NCI-H226 (cell line): ENCODE measurements at places on chromosomes 12 and 14.

DNA sequence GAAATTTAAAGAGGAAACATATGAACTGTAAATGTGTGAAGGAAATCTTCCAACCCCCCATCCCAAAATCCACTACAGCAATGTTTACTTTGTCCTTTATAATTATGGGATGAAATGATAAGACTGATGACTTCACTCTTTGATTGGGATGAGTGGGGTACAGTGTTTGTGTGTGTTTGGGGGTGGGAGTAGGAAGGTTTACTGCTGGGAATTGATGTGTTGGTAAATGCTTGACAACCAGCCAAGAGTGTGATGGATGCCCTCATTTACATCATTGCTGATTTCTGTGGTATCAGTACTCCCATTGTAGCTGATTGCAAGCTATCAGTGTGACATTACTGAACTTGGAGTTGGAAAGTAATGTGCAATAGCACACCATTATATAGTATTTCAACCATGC lies 90.9 kb downstream of the KCNMB4 start:
- DNase-seq: peak; percentile 61

DNA sequence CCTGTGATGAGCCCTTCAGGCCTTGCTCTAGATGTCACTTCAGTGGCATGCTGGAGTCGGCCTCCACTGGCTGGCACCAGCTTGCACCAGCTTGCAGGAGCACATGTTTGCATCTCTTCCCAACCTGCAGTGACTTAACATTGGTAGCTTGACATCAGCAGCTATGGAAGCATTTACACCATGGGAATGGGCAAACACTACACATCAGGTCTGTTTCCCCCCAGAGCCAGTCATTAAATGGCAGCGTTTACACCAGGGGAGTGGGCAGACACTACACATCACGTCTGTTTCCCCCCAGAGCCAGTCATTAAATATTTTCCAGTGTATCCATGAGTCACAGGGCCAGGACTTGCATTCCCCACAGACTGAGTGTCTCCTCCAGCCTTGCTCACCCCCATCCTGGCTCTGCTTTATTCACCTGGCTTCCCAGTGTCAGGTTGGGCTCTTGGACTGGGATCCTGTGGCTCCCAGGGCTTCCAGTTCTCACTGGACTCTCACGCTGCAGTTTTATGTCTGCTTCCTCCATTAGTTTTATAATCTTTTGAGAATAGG lies 51.6 kb upstream of the VRK1 start:
- DNase-seq: no peak

- peak; percentile 24 for DNase-seq
These were observed 144.2 kb downstream of the PAWR start for GRCh38 chr12:79546466-79547043.

- DNase-seq: no peak
These were observed 2.8 kb downstream of the LRRC74A start for GRCh38 chr14:76829013-76829365.

GRCh38 chr14:52755607-52756316 lies 25.8 kb downstream of the STYX start:
- DNase-seq: no peak

DNA sequence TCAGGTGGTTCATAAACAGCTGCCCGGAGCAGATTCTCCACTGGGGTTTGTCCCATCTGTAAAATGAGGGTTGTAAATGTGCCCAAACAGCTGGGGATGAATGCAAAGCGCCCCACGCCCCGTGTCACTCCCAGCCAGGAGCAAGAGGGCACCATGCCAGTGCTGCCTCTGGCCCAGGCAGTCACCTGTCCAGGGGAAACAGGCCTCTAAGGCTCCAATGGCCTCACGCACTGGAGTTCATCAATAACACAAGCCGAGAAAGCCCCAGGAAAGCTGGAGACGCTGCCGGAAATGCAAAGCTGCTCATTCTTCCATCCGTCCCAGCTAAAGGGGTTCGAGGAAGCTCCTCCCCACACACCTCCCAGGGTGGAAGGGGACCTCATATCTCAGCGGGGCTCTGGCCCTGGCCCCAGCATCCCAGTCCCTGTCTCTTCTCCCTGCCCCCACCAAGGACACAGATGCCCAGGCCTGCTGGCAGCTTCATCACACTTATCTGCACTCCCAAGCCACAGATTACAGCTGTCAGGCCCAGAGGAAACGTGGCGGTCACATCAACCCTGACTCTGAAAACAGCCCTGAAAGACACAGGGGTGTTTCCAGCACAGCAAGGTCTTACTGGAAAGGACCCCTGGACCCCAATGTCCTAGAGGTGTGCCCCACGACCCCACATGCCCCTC lies 21.5 kb downstream of the SCARB1 start:
- DNase-seq: no peak

- no peak for DNase-seq
These were observed 9.5 kb downstream of the TMEM132C start for GRCh38 chr12:128276471-128276870.

DNA sequence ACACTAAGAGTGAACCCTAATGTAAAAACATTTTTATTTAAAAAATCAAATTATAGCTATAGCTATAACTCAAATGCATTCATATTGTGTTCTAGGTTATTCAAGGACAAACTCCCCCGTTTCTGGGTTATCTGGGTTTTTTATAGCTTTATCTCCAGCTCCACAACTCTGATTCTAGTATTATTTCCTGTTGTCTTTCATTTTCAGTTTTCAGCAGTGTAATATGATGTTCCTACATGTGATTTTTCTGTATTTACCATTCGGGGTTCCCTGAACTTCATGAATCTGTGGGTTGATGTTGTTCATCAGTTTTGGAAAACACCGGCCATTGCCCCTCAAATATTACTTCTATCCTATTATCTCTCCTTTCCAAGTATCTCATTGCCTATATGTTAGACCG lies 221.9 kb upstream of the FOXN3 start:
- no peak for DNase-seq

GRCh38 chr12:89779090-89779489 lies 70.5 kb upstream of the ATP2B1 start:
- no peak for DNase-seq

DNA sequence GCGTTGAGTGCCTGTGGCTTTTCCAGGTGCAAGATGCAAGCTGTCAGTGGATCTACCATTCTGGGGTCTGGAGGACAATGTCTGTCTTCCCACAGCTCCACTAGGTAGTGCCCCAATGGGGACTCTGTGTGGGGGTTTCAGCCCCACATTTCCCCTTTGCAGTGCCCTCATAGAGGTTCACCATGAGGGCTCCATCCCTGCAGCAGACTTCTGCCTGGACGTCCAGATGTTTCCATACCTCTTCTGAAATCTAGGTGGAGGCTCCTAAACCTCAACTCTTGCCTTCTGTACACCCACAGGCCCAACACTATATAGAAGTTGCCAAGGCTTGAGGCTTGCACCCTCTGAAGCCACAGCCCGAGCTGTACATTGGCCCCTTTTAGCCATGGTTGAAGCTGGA lies 52.9 kb downstream of the PRKCH start:
- no peak for DNase-seq

GRCh38 chr14:64561631-64562030 lies 11.9 kb downstream of the PPP1R36 start:
- no peak for DNase-seq

DNA sequence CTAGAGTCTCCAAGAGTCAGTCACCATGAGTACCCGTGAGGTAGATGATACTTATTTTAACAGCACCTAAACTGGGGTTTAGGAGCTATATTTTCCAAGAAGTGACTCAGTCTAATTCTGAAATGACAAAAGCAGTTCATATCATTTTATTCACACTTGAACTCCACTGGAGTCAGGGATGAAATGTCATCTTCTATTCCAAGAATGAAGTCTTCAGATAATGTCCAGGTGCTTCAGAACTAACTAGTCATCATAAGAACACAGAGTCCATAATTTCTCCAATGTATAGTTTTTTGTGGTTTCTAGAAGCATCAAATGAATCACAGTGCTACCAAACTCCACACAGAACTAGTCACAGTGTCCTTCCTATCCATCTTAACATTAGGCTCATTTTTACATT lies 13.3 kb downstream of the DNM1L start:
- no peak for DNase-seq

DNA sequence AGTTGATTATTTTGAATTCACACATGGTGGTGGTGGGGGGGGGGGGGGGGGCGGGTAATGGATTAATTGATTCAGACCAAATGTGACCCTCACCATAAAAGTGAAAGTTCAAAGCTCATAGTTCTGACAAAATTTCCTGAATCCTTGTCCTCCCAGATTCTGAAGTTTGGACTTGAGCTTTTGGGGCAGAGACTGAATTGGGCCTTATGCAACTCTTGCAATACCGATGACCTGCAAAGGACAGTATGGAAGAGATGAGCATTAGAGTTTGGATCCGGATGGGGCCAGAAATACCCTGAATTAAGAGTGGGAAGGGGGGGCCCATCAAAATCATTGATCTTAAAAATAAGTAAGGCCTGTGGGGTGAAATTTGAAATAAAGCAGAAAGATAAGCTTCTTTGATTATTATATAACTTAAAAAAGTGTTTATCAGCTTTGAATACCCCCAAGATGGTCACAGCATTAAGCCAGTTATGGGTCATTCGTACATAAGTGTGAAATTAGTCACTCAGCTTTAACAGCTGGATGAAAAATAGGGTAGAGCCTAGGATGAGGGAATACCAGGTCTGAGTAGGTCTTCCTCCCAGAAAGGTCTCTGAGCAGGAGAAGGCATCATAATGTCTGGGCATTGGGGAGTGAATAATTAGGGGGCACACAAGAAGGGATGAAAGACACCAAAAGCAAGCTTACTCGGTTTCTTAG lies 2.1 kb upstream of the PYGL start:
- no peak for DNase-seq

DNA sequence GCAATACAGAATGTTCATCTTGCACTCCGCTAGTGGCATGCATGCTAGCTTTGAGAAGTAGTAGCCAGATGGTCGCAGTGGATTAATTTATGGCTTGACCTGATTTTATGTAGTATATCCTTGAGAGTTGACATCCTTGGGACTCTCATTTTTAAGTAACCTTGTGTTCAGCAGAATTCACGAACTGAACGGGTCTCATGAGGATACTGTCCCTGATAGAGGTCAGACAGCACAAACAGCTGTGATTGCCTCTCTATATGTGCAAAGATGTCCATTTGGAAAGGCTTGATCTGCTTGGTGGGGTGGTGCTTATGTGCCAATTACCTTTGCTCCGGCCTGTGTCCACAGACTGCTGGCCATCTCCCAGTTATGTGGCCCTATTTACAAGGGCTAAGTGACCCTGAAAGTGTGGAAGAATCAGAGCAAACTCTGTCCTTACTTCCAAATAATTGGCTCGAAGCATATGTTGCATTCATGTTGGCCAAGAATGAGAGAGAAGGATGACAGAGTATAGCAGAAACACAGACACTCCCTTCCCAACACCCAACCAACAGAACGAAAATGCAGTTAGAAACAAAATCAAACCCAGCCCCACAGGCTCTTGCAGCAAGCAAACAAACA lies 167.1 kb downstream of the CRADD start:
- no peak for DNase-seq

DNA sequence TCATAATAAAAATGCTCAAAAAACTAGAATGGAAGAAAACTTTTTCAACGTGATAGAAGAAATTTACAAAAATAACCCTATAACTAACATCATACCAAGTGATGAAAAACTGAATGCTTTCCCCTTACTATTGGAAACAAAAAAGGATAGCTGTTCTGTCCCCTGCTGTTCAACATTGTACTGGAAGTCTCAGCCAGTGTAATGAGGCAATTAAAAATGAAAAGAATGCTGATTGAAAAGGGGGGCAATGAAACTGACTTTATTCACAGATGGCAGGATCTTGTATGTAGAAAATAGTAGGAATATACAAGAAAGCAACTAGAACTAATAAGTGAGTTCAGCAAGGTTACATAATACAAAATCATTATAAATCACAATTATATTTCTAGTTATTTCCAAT lies 337.9 kb upstream of the KITLG start:
- no peak for DNase-seq

- no peak for DNase-seq
These were observed 170.8 kb upstream of the RASSF8 start for GRCh38 chr12:25787701-25788100.

GRCh38 chr14:34536951-34537676 lies 2.4 kb downstream of the EAPP start:
- DNase-seq: peak; percentile 75

DNA sequence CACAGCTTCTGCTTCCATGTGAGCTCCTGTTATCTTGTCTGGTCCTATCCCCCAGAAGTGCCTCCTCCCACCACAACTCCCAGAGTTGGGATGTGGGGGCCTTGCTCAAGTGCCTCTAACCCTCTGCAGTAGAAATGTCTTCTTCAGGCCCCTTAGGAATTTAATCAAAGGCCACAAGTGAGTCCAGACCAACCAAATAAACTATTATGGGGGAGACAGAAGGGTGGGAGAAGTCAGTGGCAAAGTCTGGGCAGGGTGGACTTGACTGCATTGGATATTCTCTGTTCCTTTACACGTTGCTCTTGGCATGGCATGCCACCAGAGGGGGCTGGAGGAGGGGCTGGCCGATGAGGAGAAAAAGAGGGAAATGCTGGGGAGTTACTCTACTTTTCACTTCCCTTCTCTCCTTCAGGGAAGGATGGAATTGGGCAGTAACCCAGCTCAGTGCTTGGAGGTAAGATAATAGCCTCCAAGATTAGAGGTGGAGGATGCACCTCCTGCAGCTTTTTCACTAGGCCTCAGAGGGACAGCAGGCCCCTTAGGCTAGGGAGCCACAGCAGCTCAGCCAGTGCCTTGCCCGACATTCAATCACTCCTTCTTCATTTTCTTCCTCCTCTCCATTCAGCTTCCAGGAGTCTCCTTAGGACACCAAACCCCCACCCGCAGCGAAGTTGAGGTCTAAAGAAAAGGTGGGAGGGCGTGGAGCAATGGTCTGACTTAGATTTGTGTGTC lies 1.2 kb upstream of the AP1G2 start:
- DNase-seq: no peak

- peak; percentile 7 for DNase-seq
These were observed 96.3 kb downstream of the GALC start for GRCh38 chr14:87896393-87897380.

GRCh38 chr14:58887931-58888330 lies 250.2 kb downstream of the DACT1 start:
- peak; percentile 76 for DNase-seq

GRCh38 chr12:219891-220352 lies 6.0 kb upstream of the SLC6A12 start:
- DNase-seq: peak; percentile 70

- DNase-seq: no peak
These were observed 441.6 kb downstream of the CCDC91 start for GRCh38 chr12:28631831-28632230.

DNA sequence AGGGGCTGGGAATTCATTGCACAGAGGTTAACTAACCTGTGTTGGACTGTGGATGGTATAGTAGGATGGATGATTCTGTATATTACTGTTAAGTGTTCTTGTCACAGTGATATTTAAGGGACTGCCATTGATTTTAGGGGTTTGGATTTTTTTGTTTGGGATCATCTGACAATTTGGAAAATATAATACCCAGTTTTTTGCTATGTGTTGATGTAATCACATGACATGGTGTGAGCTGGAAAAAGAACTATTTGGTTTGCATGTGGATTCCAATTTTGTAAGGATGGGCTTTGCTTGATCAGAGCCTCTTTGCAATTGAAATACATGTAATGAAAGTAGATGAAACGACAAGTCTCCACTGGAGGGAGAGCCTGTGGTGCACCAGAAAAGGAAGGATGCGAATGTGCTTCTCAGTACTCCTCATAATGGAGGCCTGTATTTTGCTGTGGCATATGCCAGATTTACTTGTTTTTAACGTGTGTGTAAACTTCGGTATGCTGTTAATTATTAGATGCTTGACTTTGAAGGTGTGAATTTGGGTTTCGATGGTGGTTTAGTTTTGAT lies 2.7 kb downstream of the DYRK2 start:
- no peak for DNase-seq

GRCh38 chr12:118980407-118981014 lies 830 bp upstream of the SRRM4 start:
- DNase-seq: no peak

- DNase-seq: no peak
These were observed 115.2 kb downstream of the BMP4 start for GRCh38 chr14:53841109-53842099.
